ENCODE measurements at places on chromosomes 7 and 10.

- DNase-seq: no peak
Observed at GRCh38 chr7:98826811-98827231, 43.0 kb downstream of the TMEM130 start.

- DNase-seq: no peak
Observed at GRCh38 chr7:17773289-17773626, 167.0 kb downstream of the SNX13 start.

GRCh38 chr7:25009257-25009656 lies 29.3 kb upstream of the OSBPL3 start:
- DNase-seq: no peak

GRCh38 chr10:62024026-62024701 lies 122.7 kb downstream of the ARID5B start:
- DNase-seq: no peak

- no peak for DNase-seq
Observed at GRCh38 chr7:134662166-134662870, 15.7 kb downstream of the BPGM start.

GRCh38 chr7:64559206-64559605 lies 3.7 kb downstream of the ZNF680 start:
- DNase-seq: no peak

DNA sequence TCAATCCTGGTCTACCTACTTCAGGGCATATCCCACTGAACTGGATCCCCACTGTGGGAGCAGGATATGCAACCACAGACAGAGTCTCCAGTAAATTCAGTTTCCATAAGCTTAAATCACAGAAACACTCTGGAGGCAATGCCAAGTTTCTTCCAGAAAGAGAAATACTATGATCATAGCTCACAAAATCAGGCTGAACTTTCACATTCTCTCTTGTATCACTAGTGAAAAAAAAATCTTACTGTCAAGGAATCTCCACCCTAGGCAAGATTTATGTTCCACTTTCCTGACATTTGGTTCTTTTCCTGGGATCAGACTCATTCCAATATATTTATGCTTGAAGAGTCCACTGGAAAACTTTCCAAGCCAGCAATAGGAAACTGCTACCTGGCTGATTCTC lies 749.0 kb downstream of the SUGCT start:
- DNase-seq: no peak

DNA sequence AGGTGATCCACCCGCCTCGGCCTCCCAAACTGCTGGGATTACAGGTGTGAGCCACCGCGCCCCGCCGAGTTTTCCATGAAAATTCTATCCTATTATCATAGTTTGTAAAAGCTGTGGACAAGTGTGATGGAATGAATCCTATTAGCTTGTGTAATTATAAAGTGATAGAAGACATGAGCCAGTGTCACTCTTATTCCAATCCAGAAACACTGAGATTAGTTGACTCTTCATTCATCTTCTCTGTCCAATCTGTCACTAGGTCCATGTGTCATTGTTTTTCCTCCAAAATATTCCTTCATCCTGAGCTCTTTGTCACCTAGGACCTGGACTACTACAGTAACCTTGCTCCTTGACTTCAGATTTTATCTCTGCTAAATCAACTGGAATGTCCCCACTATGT lies 13.5 kb downstream of the FBH1 start:
- DNase-seq: no peak

GRCh38 chr7:13050703-13051102 lies 363.3 kb downstream of the ARL4A start:
- no peak for DNase-seq

DNA sequence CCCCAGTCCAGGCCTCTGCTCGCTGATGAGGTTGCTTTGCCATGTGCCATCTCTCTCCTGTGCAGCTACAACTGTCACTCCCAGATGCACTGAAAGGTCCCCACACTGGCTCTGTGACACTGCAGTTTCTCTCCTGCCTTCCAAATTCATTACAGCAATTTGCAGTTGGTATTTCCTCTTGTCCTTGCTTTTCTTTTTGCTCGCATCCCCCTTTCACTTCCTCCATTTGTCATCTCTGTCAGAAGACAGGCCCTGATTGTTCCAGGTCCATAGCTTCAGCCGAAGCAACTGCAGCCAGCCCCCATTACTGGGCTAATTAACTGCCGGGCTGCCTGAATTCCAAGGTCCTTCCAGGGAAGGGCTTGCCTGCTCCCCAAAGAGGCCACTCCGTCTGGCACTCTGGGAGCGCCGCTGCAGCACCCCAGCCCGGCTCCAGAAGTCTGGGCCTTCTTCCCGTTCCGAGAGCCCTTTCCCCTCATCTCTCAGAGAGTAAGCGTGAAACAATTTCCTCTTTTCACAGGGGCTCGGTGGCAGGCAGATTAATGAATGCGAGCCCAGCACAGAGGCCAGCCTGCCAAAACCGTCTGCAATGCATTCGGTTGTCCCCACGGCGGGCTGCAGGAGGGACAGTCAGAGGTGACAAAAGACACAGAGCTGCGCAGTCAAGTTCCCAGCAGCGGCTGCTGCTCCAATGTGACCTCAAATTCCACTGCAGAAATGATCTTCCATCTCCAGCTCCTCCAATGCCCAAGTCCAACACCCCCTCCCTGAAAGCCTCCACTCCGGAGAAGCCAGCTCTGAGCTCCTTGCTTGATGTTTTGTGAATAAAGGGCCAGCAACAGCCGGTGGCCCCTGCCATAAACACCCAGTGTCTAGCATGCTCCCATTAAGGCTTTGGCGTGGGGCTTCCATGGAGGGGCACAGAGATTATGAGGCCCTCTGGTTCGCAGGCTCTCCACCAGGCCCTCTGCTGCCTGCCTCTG lies 279.4 kb upstream of the HABP2 start:
- no peak for DNase-seq

DNA sequence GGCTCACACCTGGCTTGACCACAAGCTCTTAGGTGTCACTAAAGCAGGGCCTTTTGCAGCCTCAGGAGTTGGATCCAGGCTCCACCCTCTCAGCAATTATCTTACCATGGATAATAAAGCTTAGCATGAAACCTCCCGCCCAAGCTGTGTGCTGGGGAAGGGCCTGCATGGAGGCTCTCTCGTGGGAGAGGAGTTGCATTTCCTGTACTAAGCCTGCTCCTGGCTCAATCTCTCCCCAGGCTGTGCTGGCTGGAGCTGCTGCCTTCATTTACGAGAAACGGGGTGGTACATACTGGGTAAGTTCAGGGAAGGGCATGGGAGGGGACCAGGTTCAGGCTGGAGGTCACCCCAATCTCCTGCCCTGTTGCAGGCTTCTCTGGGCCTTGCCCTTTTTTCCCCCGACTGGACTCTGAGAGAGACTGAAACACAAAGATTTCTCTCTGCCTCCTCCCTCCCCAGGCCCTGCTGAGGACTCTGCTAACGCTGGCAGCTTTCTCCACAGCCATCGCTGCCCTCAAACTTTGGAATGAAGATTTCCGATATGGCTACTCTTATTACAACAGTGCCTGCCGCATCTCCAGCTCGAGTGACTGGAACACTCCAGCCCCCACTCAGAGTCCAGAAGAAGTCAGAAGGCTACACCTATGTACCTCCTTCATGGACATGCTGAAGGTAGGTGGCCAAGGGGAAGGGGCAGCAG lies 2.7 kb downstream of the TMEM176A start:
- no peak for DNase-seq

DNA sequence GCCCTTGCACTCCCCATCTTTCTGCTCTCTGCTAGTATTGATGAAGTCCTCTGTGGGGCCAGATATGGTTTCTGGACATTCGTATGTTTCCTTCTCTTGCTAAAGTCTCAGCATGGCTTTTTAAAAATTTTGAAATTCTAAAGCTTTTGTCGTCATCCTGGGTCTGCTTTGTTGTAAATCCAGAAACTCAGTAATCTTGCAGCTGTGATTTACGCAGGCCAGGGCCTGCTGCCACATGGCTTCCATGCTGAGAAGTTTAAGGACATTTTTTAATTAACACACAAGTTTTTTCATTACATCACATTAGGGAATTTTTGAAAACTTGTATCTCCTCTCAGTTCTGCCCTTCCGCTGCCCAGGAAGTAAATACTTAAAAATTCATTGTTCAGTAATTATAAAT lies 686.1 kb upstream of the IGFBP3 start:
- DNase-seq: no peak

DNA sequence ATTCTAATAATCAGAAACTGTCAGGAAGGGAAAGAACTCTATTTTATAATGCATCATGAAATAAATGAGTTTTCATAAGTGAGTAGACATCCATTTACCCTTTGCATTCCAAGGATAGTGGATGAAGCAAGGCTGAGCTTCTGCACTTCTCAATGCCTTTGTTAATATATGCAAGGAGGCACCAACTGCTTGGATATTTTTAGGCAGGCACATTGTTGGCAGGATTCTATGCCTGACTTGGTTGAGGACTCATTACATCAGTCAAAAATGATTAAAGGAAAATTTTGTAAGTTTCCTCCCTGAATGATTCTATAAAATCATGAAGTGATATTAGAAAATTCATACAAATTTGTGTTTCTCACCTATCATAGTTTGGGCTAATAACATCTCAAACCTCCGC lies 612.2 kb upstream of the POM121L12 start:
- no peak for DNase-seq

- DNase-seq: no peak
Observed at GRCh38 chr10:5600908-5601307, 65.5 kb downstream of the ASB13 start.

DNA sequence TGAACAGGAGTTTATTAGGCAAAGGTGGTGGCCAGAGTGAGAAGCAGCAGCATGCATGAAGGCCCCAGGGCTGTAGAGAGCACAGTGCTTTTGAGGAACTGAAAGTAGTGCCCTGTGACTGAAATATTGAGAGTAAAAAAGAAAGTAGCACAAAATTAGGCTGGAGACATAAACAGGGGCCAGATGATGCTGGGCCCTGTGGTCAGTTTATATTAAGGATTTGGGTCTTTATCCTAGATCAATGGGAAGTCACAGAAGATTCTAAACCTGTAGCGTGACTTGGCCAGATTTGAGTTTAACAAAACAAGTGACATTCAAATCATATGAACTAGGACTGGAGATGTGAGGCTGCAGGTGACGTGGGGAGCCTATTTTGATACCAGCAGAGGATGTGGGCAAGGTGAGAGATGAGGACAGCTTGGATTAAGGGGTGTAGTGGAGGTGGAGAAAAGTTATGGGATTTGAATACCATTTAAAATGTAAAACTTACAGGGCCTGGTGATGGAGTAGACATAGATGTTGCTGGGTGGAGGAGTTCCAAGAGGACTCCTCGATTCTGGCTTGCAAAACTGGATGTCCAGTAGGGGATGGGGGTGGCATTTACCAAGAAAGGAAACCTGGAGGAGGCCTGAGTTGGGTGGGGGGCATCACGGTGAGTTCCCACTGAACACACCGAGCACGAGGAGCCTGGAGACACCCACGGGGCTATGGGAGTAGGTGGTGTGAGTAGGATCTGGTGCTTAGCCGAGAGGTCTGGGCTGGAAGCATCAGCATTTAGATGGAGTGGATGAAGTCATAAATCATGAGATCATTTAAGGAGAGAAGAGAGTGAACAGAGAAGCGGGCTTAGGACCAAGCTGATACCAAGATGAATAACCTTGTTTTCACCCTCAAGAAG lies 52.8 kb downstream of the HHEX start:
- DNase-seq: no peak

- DNase-seq: no peak
Observed at GRCh38 chr7:127383123-127383835, 9.2 kb downstream of the ZNF800 start.

- peak; percentile 40 for DNase-seq
Observed at GRCh38 chr7:111752022-111752582, 189.8 kb upstream of the IMMP2L start.

GRCh38 chr7:96211954-96212353 lies 109.9 kb downstream of the SLC25A13 start:
- DNase-seq: no peak

GRCh38 chr10:30606313-30606712 lies 23.2 kb downstream of the LYZL2 start:
- no peak for DNase-seq

GRCh38 chr10:89163265-89163995 lies 43.7 kb downstream of the CH25H start:
- DNase-seq: peak; percentile 41

GRCh38 chr7:154844955-154845354 lies 158.0 kb downstream of the PAXIP1 start:
- DNase-seq: no peak

GRCh38 chr10:5896208-5897052 lies 6.4 kb downstream of the FBH1 start:
- DNase-seq: no peak

GRCh38 chr10:18689498-18689897 lies 30.3 kb downstream of the ARL5B start:
- no peak for DNase-seq

DNA sequence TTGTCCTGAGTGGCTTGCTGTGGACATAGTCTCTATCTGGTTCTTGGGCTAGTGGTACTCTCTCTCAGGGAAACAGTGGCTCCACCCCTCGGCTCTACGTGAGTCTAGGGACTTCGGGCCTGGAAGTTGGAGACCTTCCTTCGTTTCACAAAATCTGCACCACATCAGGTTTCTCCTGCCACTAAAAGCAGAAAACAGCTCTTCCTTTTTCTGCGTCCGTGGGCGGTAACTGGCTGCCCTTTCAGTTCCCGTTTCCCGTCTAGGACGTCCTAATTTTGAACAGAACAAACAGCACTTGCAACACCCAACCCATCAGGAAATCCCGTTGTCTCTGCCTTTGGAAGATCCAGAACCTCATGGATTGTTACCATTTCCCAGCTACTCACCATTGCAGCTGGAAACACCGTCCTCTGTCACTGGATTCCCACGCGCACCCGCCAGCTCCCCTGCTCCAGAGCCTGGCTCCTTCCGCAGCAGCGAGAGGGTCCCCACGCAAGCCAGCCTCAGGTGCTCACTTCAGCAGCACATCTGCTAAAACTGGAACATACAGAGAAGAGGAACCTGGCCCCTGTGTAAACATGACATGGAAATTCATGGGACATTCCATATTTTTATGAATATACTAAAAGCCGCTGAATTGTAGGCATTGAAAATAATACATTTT lies 311.4 kb upstream of the AKR1E2 start:
- peak; percentile 10 for DNase-seq

- peak; percentile 46 for DNase-seq
Observed at GRCh38 chr10:80684259-80684658, 146.6 kb downstream of the SH2D4B start.

DNA sequence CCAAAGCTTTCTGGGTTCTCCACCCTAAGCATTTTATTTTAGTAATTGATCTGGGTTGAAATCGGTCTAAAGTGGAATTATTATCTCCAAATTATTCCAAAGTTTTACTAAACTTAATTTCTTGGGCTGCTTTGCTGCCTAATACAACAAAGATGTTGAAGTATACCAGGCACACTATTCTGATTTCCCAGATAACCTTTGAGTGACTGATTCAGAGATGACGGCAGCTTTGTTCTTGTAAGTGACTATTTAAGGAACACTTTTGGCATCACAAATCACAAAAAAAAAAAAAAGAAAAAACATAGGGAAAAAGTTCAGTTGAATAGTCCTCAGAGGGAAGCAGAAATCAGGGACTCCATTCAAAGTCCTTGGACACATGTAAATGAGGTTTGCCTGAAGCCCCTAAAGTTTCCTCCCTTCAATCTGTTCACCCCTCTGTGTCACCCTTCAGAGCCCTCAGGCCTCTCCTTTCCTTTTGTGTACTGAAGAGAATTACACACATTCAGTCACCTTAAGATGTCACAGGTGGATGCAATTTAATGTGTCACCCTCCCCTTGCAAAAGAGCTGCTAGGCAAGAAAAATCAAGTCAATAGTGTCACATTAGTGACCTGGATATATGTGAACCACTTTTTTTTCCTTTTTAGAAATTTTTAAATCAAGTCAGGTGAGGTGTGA lies 81.5 kb downstream of the RTKN2 start:
- DNase-seq: peak; percentile 22

All from CD4-positive, alpha-beta T cell treated with Interleukin-15 for 4 hours (primary cell).